ENCODE measurements at places on chromosomes 13 and 19.

GRCh38 chr19:45969676-45970075, 4.0 kb downstream of the NOVA2 start:
- no peak for DNase-seq

DNA sequence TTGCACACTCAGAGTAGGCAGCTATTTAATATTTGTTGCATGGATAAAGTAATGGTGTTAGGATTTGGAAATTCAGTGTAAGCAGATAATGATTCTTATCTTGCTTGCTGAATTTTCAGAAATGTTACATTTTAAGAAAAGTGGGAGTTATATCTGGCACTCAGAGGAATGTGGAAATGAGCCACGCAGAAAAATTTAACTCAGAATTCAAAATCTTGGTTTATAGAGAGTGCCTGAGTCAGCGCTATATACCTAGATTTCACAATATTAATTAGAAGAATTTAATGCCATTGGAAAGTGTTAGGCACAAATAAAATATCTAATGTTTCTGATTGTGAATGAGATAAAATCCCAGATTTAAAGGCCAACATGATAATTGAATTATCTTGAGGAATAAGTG, 96.3 kb downstream of the GPR12 start:
- DNase-seq = no peak

- DNase-seq = no peak
Observed at GRCh38 chr13:29605860-29606526, 10.5 kb upstream of the SLC7A1 start.

GRCh38 chr13:108508263-108508662, 121.1 kb upstream of the MYO16 start:
- peak; percentile 51 for DNase-seq

DNA sequence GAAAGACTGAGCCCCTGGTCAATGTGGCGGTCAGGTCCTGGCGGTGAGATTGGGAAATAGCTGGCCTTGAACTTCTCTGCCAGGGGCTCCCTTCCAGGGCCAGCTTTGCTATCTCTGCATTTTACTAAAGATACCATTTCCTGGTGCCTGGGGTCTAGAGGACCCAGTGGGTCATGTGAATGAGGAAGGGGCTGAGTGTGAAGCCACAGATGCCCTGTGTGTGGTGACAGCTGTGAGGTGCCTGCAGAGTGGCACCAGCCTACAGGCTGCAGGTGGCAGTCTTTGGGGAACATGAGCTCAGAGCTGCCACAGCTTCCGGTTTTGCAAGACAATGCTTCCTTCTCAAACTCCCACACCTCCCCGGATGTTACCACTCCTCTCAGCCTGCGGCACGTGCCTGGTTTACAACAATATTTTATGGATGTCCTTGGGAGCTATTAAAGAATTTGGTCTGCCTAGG, 5.2 kb upstream of the MLNR start:
- peak; percentile 93 for DNase-seq

GRCh38 chr13:40315416-40316064, 350.9 kb downstream of the FOXO1 start:
- DNase-seq = no peak

DNA sequence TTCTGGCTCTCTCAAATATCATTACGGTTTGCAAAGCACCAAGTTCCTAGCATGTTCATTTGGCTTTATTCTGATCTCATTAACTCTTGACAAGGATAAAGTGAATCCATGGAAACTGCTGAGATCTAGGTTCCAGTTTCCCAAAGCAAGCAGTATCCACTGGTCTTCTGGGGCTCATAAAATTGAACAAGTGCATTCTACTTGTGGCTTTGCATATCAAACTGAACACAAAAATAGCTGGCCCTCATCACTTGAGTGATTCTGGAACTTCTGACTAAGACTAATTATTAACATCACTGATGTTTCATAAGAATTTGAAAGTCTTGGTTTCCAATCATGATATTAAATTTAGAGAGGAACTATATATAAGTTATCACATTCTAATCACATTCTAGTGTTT, 6.3 kb upstream of the KCTD12 start:
- no peak for DNase-seq

DNA sequence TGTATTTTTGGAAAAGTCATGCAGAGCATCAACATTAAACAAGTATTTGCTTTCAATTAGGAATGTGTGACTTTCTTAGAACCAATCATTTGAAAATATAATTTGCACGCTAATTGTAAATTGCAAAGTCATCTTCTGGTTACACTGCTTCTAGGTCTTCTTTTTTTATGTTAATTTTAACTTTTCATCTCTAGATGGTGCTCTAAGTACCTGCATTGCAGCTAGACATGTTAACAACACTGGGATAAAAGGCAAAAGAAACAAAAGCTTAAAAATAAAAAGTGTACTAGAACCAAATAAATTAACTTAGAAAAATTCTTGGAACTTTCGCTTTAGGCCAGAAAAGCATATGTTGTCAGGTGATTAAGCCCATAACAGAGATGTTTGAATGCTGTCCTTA, 2758.2 kb downstream of the PCDH9 start:
- peak; percentile 27 for DNase-seq

GRCh38 chr19:48988860-48989259, 4.2 kb downstream of the GYS1 start:
- no peak for DNase-seq

- DNase-seq = no peak
Observed at GRCh38 chr19:772730-773436, 22.0 kb downstream of the MISP start.

DNA sequence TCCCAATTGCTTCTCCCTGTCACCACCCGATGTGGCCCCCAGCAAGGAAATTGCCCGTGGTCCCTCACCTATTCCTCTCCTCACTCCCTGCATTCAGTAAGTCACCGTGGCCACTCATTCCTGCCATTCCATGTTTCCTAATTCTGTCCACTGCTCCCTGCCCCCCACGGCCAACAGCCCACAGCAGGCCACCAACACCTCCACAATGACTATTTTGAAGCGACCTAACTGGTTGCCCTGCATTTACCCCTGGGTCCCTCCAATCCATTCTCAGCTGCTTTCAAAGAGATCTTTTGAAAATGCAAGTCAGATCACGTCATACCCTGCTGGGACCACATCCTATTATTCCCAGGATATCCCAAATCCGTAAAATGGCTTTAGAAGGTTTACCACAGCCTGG, 210.4 kb downstream of the DCLK1 start:
- DNase-seq = no peak

DNA sequence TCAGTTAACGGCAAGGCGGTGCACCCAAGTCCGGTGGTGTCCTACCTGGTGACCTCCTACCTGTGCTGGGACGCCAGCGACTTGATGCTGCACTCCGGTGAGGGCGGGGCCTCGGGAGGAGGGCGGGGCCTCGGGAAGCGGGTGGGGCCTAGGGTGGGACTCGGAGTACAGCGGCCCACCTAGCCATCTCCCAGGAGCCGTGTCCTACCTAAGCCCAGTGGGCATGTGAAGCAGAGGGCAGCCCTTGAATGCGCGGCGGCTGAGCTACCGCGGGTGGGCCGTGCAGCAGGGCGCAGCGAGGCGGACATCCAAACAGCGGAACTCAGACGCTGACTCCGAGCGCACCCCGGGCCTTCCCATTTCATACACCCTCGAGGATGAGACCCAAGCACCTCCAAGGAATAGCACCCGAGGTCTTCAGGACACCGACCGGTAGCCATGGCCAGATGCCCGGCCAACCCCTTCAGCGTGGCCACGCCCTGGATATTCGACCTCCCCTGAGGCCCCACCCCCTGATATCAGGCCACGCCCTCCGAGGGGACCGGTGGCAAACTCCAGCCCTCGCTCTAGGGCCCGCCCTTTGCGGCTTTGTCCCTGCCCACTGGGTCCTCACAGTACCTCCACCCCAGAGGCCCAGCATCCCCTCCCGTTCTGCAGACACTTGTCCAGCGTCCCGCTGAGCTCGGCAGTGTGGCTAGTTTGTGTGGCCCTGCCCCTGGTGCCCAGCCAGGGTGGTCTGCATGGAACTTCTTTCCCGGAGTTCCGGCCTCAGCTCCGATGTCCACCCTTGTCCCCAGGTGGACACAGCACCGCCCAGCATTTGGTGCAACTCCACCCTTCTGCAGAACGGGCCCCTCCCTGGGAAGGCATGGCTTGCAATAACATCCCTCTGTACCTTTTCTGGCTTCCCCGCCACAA, 5.4 kb downstream of the KLK1 start:
- DNase-seq = peak; percentile 56

GRCh38 chr19:10269333-10270179, 1.4 kb upstream of the ICAM1 start:
- peak; percentile 90 for DNase-seq

GRCh38 chr13:25462301-25463125, 90.7 kb downstream of the ATP8A2 start:
- no peak for DNase-seq

DNA sequence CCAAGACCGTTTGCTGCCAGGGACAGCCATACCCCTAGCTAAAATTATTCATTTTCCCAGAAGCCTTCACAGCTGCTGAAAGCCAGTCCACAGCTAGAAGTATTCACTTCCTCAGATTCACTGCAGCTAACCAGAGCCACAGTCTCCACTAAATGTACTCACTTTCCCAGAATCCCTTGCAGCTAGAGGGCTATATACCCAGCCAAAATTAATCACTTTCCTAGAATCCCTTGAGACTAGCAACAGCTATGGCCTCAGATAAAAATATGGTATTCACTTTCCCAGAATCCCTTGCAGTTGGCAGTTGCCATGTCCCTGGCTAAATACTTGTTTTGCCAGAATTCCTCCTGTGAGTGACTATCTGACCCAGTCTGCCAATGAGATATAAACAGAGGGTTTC, 13.8 kb upstream of the MEIS3 start:
- peak; percentile 62 for DNase-seq

DNA sequence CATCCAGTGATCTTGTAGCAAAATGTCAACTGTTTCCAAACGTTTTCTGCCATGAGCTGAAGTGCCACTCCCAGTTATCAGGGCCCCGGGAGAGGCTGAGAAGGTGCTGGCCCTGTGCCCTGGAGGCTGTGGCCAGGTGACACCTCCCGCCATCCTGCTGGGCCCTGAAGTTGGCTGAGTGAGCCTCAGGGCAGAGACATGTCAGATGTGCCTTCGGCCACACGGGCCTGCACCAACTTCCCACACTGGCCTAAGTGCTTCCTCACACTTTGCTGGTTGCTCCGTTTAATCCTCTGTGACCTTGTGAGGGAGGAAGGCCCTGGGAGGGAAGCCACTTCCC, 4.8 kb downstream of the ADPRHL1 start:
- no peak for DNase-seq

- DNase-seq = peak; percentile 72
Observed at GRCh38 chr19:35742121-35742724, at the start of gene IGFLR1. TSS of gene IGFLR1 (minus strand) at chr19:35742452. CDS start at chr19:35741180, 1,272 bp downstream.

DNA sequence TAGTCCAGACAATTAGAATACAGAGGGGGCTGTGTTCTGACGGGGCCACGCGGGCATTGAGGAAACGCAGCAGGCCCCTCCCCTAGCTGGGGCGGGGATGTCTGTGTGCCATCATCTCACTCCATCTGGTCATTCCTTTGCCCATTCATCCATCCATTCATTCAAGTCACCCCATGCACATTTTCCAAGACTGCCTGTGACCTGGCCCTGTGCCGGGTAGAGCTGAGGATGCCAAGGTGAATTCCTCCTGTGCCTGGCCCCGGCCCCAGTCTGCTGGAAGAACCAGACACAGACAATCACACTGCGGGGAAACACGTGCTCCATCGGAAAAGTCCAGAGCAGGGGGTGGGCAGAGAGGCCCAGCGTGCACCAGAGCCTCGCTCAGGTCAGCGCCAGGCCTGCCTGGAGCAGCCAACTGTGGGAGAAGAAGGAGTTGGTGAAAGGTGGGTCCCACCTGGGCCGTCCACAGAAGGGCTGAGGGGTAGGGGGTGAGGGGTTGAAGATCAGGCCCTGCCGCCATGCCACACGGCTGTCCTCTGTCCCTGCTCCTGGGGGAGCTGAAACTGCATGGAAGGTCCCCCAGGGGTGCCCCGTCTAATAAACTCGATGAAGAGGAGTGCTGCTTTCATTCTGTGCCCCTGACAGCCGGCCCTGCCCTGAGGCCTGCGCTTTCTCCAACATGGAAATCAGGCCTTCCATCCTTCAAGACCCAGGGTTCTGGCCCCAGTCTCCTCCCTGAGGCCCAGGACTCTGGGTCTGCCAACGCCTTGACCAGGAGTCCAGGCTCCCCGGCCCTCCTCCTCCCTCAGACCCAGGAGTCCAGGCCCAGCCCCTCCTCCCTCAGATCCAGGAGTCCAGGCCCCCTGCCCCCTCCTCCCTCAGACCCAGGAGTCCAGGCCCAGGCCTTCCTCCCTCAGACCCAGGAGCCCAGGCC, 1.6 kb upstream of the CACNG6 start:
- no peak for DNase-seq

- DNase-seq = no peak
Observed at GRCh38 chr13:22839603-22840530, 340.9 kb upstream of the SGCG start.

DNA sequence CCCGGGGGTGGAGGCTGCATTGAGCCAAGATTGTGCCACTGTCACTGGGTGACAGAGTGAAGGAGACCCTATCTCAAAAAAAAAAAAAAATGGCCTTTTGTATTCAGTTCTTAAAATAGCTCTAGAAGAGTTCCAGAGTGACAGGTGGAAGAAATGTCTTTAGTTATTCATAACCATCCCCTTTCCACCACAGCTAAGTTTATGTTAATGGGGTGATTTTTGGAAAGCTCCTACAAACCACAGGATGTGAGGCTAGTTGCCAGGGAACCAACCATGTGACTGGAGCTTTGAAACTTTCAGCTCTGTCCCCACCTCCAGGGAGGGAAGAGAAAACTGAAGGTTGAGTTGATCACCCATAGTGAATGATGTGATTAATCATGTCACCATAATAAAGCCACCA, 6.9 kb downstream of the ZNF490 start:
- DNase-seq = peak; percentile 22
